ENCODE measurements at places on chromosomes 7 and 10. TPM values are rescaled to one million over a fixed set of nuclear protein-coding genes. Genes with fewer than 3 reads are reported as not detected.

GRCh38 chr7:96100737-96101136 is 221.2 kb downstream of the SLC25A13 start:
- DNase-seq, result no peak

Gene NPSR1
- not detected for total RNA-seq

GRCh38 chr10:110005719-110006118 is 2.1 kb upstream of the ADD3 start:
- peak; percentile 45 for DNase-seq

Gene DDX21
- total RNA-seq, result 180 TPM

Gene CALN1
- total RNA-seq, result 3.3 TPM

- no peak for DNase-seq
Measured at GRCh38 chr7:51129527-51130472, 186.8 kb downstream of the COBL start.

DNA sequence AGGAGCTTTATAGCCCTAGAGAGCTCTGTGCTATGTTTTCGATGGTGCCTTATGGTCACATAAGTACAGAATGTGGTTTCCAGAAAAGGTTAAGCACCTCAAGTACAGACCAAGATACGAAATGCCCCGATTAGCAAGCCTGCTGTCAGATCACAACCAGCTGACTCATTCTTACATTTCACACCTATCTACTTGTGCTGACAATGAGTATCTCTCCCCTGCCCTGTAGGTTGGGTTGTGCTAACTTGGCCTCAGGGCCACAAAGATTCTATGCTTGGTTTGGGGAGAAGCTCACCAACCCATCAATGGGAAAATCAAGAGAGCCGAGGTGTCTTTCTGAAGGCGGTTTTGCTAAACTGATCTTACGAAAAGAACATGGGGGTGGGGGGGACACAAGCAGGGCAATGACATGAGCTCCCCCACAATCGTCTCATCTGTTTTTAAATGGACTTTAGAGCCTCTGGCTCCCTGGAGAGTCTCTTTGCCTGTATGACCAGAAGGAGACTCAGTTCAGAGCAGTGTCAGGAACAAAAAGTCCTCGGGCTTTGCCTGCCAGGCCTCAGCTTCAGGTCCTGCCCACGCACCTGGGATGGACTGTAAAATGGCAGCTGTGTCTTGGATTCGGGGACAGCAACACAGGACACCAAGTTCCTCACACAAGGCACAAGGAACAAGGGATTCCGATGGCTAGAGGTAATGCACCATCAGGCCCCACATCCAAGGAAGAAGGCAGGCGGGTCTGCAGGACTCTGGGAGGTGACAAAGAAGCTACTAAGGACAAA is 55.1 kb downstream of the FAM53B start:
- no peak for DNase-seq

- DNase-seq, result no peak
Measured at GRCh38 chr10:68276224-68276623, 44.3 kb upstream of the ATOH7 start.

All from H9 (cell line).